Central memory CD8-positive, alpha-beta T cell (primary cell): ENCODE measurements at places on chromosomes 4 and X.

DNA sequence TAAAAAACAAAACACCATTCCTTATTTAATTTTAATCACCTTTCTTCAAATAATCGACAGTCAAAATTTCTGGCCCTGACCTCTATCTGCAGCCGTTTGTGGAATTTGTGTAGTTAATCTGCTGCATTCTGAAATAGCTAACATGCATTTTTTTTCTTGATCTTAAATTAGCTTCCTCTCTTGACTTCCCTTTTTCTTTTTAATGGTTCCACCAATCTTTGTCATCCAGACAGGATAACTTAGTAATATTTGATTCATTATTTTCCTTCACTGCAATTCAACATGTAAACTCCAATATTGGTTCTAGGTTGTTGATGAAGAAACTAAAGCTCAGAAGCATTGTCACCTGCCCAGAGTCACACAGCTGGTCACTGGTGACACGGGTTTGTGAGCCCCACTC, 77.3 kb downstream of the ARHGAP10 start:
- DNase-seq, result no peak

DNA sequence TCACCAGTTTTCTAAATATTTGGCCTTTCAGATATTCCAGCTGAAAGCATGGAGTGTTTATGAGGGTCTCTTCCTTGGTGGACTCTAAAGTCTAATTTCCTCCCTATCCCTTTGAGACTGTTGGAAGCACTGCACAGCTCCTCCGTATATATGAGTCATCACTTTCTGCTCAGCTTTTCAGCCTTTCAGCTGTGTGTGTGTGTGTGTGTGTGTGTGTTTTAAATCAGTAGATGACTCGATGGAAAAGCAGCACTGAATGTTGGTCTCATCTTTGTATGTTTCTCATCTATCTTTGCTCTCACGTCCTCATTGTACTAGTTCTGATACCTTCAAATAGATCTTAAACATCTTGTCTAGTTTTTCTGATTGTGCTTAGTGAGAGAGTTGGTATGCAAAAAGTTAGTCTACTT, 81.6 kb downstream of the ZFX start:
- no peak for DNase-seq

- DNase-seq, result no peak
Measured at GRCh38 chr4:148812101-148812500, 369.9 kb upstream of the NR3C2 start.

DNA sequence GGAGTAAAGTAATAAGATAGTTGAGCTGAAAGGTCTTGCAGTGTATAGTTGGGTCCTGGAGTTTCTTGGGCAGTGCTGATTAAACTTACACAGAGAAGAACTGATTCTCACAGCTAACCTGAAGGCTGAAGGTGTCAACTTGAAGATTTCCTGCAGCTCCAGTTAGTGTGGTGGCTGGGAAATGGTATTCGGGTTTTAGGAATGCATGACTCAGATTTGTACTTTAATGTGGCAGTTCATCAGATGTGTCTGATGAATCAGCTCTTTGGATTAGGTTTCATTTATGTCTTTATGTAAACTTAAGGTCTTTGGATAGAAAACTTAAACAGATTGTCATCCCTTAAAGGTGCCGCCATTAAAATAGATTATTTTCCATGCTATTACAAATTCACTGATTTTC, 200.0 kb downstream of the IL1RAPL1 start:
- DNase-seq, result no peak

DNA sequence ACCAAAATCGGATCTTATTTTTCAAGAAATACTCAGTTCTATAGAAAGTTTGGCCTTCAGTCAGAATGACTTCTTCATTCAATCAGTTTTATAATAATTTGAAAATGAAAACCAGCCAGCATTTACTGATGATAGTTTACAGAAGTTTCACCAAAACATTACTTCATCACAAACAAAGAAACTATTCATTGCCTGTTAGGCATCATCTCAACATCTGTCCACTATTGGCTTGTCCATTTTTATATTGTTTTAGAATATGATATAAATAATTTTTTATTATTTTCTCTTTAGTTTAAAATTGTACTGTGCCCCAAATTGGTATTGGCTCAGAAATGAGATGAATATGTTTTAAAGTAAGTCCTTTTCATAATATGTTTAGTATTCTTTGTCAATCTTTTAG, 38.4 kb downstream of the FAT4 start:
- no peak for DNase-seq

DNA sequence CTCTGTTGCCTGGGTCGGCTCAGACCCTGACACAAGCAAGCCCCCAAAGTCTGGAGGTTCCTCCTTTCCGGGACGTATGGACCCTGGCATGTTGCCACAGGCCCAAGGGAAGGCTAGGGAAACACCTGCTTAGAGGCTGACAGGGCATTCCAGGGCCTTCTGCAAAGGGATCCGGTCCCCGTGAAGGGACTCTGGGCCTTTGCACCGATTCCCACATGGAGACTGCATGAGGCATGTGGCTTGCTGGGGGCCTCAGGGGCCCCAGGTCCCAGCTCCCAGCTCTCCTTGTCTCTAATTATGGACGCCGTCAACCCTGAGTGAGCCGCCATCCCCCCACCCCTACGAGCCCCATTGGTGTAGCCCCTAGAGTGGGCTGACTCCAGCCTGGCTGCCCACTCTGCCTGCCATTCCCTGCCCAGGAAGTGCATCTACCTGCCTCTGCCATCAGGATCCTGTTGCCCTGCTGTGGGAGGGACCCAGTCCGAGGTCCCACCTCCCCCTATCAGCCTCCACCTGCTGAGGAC, 4.2 kb upstream of the RGS12 start:
- no peak for DNase-seq

GRCh38 chr4:122898370-122899150, 23.8 kb downstream of the NUDT6 start:
- no peak for DNase-seq
